ENCODE measurements at places on chromosomes 5 and 9.

GRCh38 chr5:113164021-113164420, 187.4 kb downstream of the DCP2 start:
- no peak for DNase-seq

DNA sequence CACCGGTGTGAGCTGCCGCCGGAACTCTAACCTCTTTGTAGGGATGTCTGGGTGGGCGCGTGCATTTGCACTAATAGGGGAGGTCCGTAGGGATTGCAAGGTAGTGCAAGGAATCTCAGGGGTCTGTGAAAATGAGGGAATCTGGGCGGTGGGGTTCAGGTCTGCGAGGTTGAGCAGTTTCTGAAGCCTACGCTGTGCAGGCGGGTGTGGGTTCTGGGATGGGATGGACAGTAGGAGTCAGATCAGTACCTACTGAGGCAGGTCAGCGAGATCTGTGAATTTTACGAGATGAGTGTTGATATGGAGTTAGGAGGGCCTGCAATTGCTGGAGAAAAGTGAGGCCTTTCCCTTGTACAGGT, 856 bp upstream of the ATOSB start:
- DNase-seq, result no peak

DNA sequence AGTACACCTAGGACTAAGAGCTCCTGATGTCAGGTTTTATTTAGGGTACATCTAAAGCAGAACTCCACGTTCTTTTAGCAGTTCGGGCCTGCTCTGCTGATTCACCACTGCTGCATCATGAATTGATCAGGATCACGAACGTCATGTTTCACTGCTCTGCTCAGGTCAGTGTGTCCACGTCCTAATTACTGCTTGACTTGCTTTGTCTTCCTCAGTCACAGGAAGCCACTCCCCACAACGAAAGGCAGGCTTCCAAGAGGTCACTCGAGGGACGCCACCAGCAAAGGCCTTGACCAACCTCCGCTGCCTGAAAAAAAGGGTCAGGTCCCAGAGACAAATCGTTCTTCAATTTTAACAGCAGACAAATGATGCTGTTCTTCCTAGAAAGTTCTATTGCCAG, 40.3 kb downstream of the CTNND2 start:
- no peak for DNase-seq

GRCh38 chr9:111035543-111036428, 2.5 kb downstream of the LPAR1 start:
- DNase-seq, result no peak

DNA sequence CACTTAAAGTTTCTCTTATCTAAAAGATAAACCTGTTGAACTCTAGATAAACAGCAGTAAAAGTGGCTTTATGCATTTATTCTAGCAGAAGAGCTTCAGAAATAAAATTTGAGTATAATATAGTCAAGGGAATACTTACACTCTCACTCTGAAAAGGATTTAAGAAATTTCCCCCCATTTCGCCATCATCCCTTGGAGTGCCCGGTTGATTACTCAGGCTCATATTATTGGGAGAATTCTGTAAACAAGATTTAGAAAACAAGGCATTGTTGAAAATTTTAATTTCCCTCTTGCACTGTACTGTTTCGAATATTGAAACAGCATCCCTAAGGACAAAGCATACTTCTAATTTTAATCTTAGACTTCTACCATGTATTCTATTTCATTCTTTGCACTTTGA, 34.5 kb upstream of the ACOT12 start:
- no peak for DNase-seq
